ENCODE measurements at places on chromosomes 3 and 15.

DNA sequence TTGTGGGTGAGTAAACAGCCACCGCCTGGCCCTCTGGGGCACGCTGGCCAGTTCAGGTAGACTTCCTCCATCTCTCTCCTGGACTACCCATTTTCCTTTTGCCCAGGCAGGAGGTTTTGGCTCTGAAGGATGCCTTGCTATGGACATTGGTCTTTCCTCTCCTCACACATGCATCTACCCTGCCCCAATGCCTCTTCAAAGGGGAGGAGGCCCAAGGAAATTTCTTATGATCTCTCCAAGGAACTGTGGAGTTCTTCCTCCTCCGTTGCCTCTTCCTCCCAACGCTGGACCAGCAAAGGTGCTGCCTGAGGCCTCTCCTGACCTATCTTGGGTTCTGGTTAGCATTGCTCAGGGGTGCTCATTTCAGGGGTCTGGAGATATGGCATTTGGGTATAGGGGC is 33.5 kb downstream of the POMGNT2 start:
- no peak for DNase-seq

DNA sequence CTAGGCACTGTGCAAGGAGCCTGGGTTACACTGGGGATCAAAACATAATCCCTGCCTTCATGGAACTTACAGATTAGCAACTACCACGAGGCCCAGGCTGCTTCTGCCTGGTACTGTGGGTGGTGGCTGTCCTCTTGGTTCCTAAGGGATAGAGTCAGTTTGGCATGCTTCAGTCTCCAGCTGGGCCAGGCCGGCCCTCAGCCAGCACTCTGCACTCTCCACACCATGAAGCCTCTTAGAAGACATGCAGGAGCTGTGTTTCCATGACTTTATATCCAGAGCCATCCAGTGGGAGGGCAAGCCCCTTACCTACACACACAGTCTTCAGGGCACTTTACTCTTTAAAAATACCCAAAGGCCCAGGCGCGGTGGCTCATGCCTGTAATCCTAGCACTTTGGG is 54.4 kb downstream of the ATP1B3 start:
- DNase-seq = no peak

GRCh38 chr15:85578941-85579701 is 198.7 kb downstream of the AKAP13 start:
- DNase-seq = no peak

DNA sequence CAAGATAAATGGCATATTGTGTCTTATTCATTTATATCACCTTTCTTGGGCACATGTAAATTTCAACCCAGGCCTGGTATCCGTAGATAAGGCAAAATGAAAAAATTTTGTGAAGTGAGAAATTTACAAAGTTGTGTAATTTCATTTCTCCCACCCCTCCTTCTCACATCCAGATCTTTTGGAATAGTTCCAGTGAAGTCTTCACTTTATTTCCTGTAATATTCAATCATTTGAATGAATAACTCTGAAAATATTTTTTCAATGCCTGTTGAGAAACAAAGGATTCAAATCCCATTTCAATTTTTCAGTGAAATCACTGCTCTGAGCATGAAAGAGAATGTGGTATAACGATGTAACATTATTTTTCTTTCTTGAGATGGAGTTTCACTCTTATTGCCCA is 53.4 kb downstream of the BTLA start:
- no peak for DNase-seq
